ENCODE measurements at places on chromosomes 5 and 9. TPM values are rescaled to one million over a fixed set of nuclear protein-coding genes. Genes with fewer than 3 reads are reported as not detected.

Gene NME5
- 0.25 TPM for total RNA-seq

Gene C7
- total RNA-seq = 0.84 TPM

GRCh38 chr5:56309262-56309826 is 76.2 kb upstream of the ANKRD55 start:
- no peak for DNase-seq

DNA sequence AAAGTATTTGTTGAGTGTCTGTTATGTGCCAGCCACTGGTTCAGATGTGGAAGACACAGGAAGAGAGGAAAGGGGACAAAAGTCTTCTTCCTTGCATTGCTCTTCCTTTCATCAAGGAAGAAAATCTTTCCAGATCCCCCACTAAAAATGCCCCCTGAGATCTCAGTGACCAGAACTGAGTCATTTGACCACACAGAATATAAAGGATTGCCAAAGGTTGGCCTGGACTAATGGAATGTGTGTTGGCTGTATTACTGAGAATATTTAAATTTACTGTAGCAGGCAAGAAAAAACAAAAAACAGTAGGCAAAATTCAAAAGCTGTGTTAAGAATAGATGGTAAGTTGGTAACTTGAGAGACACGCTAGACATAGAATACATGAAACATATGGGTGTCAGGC is 10.0 kb upstream of the SEPTIN8 start:
- DNase-seq = peak; percentile 45

GRCh38 chr5:139062910-139063663 is 135.1 kb downstream of the SIL1 start:
- no peak for DNase-seq

- peak; percentile 33 for DNase-seq
Measured at GRCh38 chr9:86349271-86349670, 4.9 kb downstream of the TUT7 start.

DNA sequence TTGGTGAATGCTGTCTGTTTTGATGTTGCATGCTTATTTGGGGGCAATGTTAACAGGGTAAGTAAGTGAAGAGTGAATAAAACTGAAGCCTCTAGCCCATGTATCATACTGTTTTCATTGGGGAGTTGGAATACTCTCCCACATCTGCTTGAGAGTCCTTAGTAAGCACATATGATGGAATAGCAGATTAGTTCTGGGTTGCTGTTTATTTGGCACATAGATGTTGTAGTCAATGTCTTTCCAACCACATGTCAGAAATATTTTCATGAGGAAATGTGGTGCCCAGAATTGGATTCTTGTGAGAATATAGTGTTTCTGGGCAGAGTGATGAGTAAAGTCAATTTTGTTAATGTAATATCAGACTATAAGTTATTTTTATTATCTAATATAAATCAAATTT is 611.7 kb upstream of the FTMT start:
- no peak for DNase-seq

DNA sequence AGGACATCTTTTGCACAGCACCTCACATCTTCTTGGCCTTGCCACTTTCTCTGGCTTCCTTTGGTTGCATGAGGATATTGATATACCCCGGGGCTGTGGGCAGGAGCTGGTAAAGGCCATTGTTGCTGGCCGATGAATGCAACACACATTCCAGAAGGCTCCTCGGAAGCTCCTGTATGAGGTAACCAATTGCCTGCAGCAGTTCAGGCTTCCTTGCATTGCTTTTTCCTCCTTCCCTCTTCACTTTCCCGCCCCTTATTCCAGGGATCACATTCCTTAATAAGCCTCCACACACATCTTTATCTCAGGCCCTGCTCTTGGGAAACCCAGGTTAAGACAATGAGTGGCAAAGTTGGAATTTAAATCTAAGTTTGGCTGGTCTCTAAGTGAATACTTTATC is 505.4 kb upstream of the CLINT1 start:
- DNase-seq = no peak

GRCh38 chr9:136534366-136534765 is 11.5 kb downstream of the NOTCH1 start:
- DNase-seq = no peak
